ENCODE measurements at places on chromosomes 4 and X.
A peak's percentile ranks its signal among the peaks of the same experiment; 100 is the strongest.

DNA sequence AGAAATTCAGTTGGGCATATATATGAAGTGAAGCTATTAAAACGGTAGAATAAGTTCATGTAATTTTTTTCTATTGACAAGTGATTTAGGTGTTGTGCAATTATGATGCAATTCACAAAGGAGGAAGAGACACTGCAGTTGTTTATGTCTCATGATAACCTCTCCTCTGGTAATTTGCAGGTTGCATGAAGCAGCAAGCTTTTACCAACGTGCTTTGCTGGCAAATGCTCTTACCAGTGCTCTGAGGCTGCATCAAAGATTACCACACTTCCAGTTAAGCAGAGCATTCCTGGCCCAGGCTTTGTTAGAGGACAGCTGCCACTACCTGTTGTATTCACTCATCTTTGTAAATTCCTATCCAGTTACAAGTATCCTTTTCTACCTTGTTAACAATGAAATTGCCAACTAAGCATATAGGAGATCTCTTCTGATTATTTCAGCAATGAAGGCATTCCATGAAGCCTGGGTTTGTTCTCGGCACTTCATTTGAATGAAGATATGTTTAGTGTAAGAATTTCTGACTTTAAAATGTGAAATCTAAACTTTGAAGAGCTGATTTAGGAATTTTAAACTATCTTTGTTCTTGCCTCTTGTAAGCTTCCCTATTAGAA is 3.9 kb downstream of the TMEM33 start:
- no peak for DNase-seq

GRCh38 chrX:126065901-126066660 is 100.0 kb downstream of the DCAF12L2 start:
- DNase-seq: no peak

- DNase-seq: no peak
Observed at GRCh38 chrX:821327-822107, 190.9 kb downstream of the SHOX start.

- no peak for DNase-seq
Observed at GRCh38 chrX:7972586-7972985, 45.4 kb upstream of the PNPLA4 start.

- no peak for DNase-seq
Observed at GRCh38 chrX:105706041-105706440, 116.3 kb upstream of the NRK start.

DNA sequence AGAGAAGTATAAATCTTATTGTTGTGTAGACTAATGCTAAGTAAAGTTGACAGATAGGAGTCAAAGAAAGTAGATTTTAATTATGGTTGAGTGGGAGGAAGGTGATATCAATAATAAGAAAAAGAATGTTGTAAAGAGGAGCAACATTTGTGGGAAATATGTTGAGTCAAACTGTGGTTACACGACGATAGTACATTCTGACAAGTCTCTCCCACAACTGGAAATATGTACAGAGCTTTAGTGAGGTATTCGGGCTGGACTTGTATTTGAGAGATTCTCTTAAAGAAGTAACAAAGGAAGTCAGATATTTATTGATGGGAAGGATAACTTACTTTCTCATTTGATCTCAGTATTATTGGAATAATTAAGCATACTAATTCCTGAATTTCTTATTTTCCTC is 525.3 kb upstream of the MAGEB2 start:
- no peak for DNase-seq

DNA sequence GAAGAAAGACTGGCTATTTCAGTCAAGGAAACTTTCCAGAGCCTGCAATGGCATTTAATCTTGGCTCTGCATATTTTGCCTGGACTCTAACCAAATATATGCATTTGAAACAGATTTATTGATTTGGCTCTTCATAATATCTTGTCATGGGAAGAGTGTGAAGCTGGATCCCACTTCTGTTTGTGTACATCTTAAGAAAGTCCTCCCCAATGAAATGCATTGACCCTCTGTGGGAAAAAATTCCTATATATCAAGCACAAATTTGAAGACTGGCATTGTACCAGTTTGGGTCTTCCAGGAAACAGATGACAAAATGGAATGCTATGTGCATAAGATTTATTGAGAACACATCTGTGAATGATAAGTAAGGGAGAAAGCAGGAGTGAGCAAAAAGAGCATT is 897.3 kb upstream of the TENM3 start:
- DNase-seq: no peak

- no peak for DNase-seq
Observed at GRCh38 chrX:114338870-114339269, 245.0 kb upstream of the HTR2C start.

GRCh38 chr4:20544645-20545044 is 155.6 kb upstream of the PACRGL start:
- no peak for DNase-seq

- no peak for DNase-seq
Observed at GRCh38 chrX:133474574-133474973, 59.3 kb upstream of the GPC4 start.

DNA sequence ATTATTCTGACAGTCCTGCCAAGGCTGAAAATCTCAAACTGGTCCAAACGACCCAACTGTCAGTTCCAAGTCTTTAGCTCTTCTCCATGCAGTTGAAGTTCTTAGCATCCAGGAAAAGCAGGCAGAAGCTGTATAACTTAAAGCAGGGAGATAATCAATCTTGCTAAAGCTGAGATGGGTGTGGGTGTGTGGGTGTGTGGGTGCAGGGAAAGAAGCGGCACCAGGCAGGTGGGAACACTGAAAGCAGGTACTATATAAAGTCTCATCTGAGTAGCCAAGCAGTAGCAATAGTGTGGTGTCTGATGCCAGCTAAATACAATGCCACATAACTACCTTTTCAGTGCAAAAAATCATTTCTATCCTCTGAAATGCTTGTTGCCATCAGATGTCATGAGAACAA is 69.7 kb upstream of the EGFL6 start:
- no peak for DNase-seq

DNA sequence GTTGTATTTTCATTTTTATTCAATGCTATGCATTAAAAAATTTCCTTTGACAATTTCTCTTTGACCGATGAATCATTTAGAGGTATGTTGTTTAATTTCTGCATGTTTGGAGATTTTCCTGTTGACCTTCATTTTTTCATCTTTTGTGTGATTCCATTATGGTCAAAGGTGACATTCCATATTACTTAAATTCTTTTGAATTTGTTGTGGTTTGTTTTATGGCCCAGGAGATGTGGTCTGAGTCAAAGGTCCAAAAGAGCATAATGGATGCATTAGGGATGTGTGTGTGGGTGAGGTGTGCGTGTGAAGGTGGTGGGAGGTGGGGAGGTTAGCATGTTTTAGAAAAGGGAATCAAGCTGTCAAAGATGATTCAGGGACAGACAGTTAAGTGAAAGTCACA is 76.0 kb upstream of the GIMD1 start:
- DNase-seq: no peak

DNA sequence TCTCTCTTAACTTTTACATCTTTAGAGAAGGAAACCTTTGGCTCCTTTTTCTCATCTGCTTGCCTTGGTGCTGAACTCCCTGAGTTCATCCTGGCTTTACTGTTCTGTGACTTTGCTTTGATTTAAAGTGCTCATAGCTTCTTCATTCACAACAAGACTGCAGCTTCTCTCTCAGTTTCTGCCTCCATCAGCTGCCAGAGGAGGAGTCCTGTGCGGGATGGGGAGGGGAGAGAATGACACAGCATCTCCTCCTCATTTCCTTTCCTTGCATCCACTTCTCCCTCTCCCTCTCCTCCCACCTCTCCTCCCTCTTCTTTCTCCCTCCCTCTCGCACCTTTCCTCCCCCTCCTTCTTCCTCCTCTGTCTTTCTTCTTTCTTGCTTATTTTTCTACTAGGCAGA is 42.0 kb downstream of the CBLL2 start:
- no peak for DNase-seq

- DNase-seq: peak; percentile 3
Observed at GRCh38 chr4:145840162-145840768, 98.4 kb downstream of the ZNF827 start.

DNA sequence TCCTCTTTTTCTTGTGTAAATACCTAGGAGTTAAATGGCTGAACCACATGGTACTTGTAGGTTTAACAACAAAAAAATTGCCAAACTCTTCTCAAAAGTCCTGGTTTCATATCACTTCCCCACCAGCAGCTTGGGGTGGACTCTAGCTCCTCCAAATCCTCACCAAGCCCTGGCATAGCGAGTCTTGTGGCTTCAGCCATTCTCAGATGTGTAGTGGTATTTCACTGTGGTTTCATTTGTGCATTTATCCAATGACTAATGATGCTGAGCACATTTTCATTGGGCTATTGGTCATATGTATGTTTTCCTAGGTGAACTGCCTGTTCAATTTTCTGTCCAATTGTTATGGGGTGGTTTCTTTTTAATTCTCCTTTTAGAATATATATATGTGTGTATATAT is 249.3 kb downstream of the NLGN4X start:
- DNase-seq: no peak

GRCh38 chrX:72460715-72461114 is 111.9 kb downstream of the HDAC8 start:
- DNase-seq: no peak

- DNase-seq: no peak
Observed at GRCh38 chr4:25937801-25938200, 23.8 kb downstream of the SMIM20 start.

DNA sequence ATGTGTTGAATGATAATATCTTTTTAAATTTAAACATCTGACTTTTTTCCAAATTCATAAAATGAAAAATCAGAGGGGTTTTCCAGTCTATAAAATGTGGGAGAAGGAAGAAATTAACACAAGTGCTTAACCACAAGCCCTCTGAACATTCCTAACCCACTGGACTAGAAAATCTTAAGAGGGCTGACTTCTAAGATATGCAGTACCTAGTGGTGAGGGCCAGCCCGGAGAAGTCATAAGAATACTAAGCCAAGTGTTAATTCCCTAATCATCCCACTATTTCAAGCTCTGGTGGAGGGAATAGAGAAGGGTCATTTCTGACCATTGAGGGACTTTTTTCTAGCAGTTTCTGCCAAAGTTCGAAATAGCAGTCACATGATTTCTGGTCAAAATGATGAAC is 86.9 kb upstream of the NEIL3 start:
- no peak for DNase-seq

DNA sequence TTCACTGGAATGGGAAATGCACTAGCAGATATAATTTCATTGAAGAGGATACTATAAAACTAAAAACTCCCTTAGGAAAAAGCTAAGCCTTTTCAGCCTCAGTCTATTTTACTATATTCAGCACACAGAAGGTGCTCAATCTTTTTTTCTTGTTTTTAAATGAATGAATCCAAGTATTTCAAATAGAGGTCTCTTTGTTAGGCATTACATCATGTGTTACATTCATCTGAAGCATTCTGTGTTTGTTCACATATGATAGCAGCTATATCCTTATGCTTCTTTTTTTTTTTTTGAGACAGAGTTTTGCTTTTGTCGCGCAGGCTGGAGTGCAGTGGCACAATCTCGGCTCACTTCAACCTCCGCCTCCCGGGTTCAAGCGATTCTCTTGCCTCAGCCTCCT is 278.4 kb downstream of the CAMK2D start:
- no peak for DNase-seq

DNA sequence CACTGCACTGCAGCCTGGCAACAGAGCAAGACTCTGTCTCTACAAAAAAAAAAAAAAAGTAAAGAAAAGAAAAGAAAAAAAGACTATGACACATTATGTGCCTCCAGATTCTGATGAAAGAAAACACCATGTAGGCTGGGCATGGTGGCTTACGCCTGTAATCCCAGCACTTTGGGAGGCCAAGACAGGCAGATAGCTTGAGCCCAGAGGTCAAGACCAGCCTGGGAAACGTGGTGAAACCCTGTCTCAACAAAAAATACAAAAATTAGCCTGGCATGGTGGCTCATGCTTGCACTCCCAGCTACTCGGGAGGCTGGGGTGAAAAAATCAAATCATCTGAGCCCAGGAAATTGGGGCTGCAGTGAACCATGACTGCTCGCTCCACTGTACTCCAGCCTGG is 19.4 kb downstream of the THOC2 start:
- DNase-seq: no peak

DNA sequence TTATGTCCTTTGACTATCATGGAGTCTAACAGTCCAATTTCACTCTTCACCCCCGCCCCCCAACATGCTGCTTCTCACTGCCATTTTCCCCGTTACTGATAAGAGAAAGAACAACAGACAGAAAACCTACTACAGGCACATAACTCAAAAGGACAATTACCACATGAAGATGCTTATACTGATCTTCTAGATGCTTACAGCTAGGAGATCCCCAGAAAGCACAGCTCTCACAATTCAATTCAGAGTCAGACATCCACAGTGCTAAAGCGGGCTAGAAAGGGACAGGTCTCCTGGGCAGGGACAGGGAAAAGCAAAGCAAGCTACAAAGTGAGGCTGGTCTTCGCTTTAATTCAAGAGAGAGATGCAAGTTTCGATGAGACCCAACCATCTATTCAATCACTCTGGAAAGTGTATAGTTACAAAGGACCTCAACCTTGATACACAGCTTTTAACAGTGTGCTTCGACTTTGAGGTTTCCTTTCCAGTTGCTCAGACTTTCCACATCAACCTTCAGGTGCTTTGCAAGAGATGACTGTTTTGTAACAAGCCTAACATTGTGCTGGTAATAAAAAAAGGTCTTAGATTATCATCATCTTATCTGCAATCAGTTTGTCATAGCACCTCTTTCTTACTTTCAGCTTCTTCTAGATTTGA is 60.9 kb downstream of the LEF1 start:
- DNase-seq: no peak

GRCh38 chr4:17704020-17704650 is 77.3 kb downstream of the FAM184B start:
- peak; percentile 27 for DNase-seq

GRCh38 chr4:8533274-8533865 is 46.8 kb upstream of the GPR78 start:
- no peak for DNase-seq

DNA sequence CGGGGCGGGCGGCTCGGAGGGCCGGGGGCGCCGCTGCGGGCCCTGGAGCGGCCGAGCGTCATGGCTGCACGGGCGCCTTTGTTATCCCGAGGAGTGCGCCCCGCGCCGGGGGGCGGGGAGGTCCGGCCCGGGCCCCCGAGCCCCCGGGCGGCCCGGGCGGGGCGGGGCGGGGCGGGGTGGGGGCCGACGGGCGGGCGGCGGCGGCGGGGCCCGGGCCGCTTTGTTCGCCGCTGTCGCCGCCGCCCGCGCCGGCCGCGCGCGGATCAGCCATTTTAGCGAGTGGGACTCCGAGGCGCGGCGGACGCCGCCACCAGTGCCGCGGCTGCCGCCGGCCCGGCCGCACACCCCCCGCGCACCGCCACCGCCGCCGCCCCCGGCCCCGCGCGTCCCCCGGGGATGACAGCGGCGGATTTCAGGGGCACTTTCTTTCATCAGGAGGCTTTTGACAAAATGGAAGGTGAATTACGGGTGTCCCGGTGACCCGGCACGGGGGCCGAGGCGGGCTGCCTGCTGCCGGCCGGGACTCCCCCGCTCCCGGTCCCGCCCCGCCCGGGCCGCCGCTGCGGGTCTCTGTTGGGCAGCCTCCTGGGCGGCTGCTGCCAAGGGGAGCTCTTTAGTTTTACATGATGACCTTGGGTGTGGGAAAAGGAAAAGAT is 1.2 kb downstream of the HMGB3 start:
- DNase-seq: no peak

DNA sequence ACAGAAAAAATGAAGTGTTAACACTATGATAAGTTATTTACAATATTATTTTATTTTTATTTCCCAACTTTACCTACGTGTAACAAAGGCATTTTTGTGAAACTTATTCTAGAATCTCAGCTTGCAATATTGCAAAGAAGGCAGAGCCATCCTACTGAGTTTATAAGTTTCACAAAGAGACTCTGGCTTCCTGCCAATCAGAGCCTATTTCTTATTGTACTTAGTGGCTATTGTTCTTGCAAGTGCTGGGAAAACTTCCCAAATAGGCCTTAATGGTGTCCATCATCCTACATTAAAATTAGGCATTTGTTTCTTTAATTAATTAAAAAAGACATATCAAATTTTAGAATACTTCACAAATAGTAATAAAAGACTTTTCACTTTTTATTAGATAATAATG is 233.2 kb downstream of the EPHA5 start:
- no peak for DNase-seq

All from nucleus accumbens (tissue), 56 donors.